ENCODE measurements at places on chromosomes 11 and 22. TPM values are rescaled to one million over a fixed set of nuclear protein-coding genes. Genes with fewer than 3 reads are reported as not detected.

- peak; percentile 39 for DNase-seq
These were observed 4.1 kb upstream of the C11orf24 start for GRCh38 chr11:68275721-68276507.

DNA sequence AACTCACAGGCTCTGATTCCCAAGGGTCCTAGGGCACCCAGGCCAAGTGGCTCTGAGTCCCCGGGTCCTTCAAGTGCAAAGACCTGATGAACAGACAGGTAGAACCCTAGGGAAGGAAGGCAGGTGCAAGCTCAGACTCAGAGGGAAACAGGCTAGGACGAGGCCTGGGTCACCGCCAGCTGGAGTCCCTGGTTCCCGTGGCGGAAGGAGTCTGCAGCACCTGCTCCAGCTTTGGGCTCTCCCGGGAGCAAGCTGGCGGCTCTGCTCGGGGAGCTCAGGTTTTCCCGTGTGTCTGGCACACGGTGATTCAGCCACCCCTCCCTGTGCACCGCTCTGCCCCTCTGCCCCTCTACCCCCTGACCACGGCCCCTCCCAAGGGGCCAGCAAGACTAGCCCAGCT lies 59.8 kb downstream of the WNT7B start:
- no peak for DNase-seq

GRCh38 chr11:72831521-72832300 lies 17.5 kb downstream of the ATG16L2 start:
- DNase-seq: peak; percentile 90

GRCh38 chr11:135075740-135076139 lies 663.7 kb upstream of the B3GAT1 start:
- peak; percentile 79 for DNase-seq

- no peak for DNase-seq
These were observed 83.6 kb upstream of the LRRC55 start for GRCh38 chr11:57098191-57098590.

DNA sequence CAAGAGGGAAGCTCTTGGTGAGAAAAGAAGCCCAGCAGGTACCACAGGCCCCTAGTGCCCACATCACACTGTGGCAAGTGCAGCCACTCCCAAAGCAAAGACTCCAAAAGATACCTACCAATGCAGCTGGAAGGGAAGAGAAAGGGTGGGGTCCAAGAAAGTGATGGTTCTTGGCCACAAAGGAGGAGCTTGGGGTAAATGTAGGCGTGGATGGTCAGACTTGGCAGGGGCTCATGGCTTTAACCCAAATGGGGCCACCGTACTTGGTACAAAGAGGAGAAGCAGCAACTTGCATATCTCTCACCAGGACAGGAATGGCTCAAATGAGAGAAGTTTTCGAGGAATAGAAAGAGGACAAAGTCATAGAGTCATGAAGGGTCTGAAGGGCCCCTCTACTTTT lies 4.8 kb downstream of the MAP3K11 start:
- DNase-seq: no peak

DNA sequence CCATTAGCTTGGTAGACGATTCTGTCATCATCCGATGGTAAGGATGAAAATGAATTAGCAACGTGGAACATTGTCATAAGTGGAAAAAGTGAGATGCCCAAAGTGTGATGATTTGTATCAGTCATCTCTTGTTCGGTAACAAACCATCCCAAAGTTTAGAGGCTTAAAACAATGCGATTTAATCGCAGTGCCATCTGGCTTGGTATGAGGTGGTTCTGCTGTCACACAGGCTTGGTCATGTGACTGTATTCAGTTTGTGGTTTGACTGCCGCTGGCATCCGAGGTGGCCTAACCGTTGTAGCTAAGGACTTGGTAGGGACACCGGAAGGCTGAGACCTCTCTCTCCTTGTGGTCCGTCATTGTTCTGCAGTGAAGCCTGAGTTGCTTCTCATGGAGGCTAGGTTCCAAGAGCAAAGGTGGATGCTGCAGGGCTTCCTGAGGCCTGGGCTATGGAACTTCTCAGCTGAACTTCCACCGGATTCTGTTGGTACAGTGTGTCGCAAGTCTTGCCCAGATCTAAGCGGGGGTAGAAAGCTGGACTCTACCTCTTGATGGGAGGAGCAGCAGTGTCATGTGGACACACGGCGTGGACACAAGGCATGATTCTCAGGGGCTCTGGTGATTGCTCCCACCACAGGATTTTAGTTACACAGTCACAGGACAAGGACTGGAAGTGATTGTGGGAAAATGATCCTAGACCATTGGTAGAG lies 36.3 kb downstream of the BCR start:
- DNase-seq: no peak

GRCh38 chr11:4626207-4627099 lies 10.8 kb upstream of the OR51D1 start:
- peak; percentile 70 for DNase-seq

DNA sequence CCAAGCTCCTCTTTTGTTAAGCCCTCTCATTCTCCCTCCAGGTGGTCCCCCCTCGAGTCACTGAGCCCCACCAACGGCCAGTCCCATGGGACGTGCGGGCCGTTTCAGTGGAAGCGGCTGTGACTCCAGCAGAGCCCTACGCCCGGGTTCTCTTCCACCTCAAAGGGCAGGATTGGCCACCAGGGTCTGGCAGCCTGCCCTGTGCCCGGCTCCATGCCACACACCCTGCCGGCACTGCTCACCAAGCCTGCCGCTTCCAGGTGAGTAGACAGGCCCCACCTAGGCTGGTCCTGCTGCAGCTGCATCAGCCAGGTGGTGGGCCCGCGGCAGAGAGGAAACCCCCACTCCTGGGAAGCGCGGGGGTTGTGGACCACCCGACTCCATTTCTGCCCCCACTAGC lies 3.3 kb downstream of the TMEM132A start:
- DNase-seq: no peak

DNA sequence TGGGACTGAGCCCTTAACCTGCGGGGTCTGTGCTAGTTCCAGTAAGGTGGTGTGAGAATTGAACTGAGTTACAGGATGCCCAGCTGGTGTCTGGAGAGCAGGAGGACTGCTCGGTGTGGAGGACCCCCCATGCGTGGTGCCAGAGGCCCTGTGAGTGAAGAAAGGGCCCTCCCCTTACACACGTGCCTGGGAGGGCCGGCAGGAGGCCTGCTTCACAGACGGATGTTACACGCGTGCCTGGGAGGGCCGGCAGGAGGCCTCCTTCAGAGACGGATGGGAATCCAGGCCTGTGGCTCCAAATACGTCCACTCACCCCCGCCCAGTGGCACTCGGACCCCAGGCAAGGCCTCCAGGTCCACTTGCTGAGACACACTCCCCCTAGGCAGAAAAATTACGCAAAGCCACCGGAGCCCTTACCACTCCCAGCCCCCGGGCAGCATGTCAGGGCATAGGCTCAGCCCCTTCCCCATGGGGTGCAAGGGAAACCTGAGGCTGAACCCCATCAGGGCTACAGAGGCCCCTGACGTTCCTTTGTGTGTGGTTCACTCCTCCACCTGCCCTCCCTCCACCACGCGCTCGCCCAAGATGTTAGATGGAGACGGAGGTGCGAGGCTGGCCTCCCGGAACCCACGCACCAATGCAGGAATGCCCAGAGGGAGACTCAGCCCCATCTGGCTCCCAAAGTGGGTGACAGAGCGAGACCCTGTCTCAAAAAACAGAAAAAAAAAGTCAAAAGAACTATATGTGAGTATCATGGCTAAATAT lies 227.8 kb downstream of the BRD1 start:
- peak; percentile 27 for DNase-seq

GRCh38 chr22:50261615-50262459 lies at the start of gene MAPK12:
TSS of gene MAPK12 (minus strand) at chr22:50261683. CDS start at chr22:50261509, 174 bp downstream.
- DNase-seq: no peak

GRCh38 chr11:46414879-46415278 lies 23.3 kb upstream of the CHRM4 start:
- no peak for DNase-seq

DNA sequence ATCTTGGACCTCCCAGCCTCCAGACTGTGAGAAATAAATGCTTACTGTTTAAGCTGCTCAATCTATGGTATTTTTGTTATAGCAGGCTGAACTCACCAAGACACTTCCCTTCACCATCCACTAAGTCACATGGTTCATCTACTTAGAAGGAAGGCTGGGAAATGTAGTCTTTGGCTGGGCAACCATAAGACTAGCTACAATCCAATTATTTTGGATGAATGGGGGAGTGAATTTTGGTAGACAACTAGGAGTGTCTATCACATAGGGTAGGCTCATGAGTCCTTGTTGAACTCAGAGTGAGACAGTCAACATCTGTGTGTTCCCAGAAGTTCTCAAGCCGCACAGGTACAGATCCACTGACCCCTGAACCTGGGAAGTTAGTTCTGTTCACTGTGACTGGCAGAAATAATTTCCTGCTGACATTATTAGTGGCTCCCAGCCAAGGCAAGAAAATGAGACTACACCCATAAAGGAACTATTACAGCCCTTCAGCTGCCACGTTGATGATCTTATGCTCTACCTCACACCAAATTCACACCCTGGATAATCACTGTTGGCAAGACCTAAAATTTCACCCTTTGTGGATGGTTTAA lies 3.1 kb upstream of the SLC35C1 start:
- DNase-seq: no peak

- no peak for DNase-seq
These were observed 18.4 kb upstream of the RPS3 start for GRCh38 chr11:75380716-75381420.

DNA sequence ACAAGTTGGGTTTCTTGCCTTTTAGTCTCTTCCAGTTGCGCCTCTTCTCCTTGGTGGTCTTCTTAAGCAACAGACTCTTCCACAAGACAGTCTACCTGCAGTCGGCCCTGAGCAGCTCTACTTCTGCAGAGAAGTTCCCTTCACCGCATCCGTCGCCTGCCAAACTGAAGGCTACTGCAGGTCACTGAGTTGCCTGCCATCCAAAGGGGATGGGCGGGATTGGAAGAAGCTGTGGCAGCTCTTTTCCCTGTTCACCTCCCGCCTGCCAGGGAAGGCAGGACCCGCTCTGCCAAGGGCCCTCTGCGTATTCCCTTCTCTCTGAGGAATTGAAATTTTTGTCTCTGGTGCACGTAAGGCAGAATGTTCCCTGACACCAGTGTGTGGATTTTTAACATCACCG lies 9.2 kb upstream of the STT3A start:
- DNase-seq: no peak

DNA sequence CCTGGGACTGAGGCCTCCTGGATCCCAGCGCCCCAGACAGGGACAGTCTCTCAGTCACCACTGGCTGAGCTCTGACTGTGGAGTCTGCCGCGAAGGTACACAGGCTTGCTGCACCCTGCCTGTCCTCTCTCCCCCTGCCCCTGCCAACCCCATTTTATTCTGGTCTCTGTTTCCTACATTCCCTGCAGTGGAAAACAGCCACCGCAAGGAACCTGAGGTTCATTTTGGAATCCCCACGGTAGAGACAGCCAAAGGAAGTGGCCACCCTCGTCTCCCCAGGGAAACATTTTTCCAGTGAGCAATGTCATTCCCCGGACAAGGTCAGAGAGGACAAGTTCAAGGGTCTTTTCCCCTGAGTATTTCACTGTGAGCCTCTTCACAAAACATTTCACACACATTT lies 56.6 kb downstream of the FBXO7 start:
- DNase-seq: no peak

GRCh38 chr11:75498556-75499255 lies 27.0 kb downstream of the GDPD5 start:
- DNase-seq: no peak

DNA sequence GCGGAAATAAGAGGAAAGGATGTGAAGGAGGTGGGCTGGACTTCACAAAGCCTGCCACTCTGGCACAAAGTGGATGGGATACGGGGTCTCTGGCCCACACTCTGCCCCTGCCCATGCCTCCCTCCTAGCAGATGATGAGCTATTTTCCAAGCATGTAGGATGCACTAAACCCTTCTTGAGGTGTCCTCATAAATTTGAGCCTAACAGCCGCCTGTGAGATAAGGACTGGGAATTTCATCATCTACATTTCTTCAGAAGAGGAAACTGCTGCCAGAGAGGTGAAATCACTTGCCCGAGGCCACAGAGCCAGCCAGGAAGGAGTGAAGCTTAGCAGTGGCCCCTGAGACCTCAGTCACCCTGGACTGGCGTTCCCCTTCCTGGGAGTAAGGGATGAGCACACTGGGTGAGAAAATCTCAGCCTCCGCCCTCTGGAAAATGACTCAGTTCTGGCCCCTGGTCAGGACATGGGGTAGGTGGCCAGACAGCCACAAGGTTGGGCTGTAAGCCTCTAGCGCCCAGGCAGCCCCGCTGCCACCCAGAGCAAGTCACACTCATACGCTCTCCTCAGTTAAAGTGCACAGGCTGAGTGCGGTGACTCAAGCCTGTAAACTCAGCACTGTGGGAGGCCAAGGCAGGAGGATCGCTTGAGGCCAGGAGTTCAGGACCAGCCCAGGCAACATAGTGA lies 27.9 kb downstream of the MB start:
- DNase-seq: no peak

GRCh38 chr11:46002189-46002588 lies 79.7 kb downstream of the LARGE2 start:
- no peak for DNase-seq

DNA sequence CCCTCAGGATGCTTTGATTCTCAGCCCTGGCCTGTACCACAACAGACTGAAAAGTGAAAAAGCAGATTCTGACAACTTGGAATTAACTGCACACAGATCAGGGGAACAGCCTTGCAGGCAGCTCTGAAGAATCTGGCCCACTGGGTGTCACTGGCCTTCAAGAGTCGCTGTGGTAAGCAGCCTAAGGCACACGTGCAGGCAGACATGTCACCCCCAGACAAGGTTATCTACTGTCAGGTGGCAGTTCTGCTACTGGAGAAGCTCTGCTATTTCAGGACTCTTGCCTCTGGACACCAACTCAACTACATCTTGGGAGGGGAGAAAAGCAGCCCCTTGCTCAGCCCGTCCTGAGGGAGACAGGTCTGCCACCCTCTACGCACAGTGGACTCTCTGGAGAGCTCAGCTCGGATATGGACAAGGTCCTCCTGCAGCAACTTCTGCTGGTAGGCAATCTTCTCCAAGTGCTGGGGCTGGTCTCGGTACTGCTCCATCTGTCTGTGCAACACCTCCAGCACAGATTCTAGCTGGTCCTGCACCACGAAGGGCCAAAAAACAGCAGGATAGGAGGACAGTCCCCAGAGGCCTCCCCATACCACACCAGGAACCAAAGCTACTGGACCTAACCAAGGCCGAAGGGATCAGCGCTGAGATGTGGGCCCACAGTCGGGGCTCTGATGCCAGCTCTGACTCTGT lies 63.0 kb downstream of the C11orf58 start:
- no peak for DNase-seq

DNA sequence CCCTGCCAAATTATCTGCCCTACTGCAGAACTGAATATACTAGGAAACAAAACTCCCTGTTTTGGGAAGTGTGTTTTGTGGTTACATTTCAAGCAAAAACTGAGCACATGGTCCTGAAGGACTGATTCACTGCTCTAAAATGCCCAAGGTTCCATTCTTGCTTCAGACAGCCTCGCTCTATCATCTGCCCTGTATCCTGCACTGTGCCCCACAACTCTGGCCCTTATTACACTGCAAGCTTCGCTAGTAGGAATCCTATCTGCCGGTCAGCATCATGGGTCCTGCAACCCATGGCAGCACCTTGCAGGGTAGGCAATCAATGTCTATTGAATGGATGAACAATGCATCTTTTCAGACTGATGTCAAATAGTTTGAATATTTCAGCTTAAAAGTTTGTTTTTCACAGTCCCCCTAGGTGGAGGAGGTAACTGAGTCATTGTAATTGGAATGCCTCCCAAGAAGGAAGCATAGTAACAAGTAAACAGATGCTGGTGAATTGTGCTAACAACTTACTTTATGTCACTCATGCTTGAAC lies 21.3 kb downstream of the LAYN start:
- DNase-seq: no peak

OR52E8 gene
- not detected for total RNA-seq

LRRC56 gene
- 1.4 TPM for total RNA-seq

KCNK7 gene
- total RNA-seq: 1.5 TPM

LSP1 gene
- total RNA-seq: 89.6 TPM

NAT10 gene
- total RNA-seq: 46.3 TPM

HEPN1 gene
- total RNA-seq: not detected

PKNOX2 gene
- total RNA-seq: 17.3 TPM

CDCA5 gene
- 0.71 TPM for total RNA-seq

Measured in sciatic nerve (tissue), 2 donors.